ENCODE measurements at places on chromosomes 3 and 15.

DNA sequence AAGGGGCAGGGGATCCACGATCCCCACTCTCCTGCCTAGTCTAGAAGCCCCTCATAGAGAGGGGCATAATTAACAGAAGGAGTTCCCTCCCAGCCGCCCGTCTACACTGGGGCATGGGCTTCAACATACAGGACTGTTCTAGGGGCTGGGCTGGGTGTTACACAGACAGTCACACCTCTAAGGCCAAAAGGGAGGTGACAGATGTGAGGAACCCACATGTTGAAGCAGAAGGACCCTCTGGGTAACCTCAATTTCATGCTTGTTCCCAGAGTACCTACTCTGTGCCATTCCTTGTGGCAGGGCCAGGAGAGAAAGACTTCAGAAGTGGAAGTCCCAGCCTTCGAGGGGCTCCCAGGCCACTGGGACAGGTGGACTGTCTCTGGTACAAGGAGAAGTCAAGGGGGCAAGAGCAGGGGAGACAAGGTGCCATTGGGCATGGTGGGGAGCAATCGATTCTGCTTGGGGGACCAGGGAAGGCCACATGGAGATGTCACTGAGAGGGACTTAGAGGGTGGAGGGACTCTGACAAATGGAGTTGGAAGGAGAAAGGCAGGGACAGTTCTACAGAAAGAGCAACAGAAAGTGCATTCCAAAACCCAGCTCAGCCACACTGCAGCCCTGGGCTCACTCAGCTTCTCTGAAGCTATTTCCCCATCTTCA, 71.3 kb downstream of the CPN2 start:
- no peak for DNase-seq

DNA sequence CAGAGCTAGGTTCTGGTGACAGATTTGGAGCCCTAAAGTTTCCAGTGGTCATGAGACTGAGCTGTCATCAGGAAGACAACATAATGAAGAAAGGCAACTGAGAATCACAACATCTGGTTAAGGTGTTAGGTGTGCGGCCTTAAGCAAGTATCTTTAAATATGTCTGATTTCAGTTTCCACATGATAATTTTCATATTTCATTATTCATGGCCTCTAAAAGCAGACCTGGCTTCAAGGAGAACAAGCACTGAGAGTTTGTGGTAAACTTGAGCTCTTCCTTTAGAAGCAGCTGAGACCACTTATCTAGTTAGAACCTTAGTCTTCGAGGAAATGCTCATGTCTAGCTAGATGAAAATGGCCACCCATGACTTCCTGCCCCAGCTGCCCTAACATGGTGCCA, 25.7 kb upstream of the MYLK start:
- DNase-seq: no peak

- DNase-seq: no peak
Measured at GRCh38 chr15:67161412-67161811, 93.0 kb downstream of the AAGAB start.

DNA sequence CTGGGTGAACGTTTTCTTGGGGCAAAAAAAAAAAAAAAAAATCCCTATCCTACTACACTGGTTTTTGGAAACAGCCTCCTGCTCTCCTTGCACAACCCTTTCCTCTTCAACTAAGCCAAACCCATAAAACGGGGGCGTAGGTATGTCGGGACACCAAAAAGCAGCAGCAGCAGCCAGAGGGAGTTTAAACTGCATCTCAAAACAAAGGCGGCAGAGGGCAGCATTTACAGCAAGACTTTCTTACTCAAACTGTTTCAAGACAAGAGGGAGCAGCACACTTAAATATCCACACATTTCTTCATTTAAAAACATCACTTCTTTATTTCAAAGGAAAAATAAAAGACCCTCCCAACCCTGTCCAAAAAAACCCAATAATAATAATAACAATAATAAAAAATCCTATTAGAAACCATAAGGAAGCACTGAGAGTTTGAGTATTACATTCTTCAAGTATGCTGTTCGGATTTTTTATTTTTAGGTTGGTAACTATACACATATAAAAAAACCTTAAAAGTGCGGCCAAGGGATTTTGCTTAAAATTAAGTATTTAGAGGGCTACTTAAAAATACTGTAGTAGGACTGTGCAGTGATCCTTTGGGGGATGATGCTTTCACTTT, 43.9 kb upstream of the PLXND1 start:
- no peak for DNase-seq

GRCh38 chr15:42670451-42670850, 66.5 kb downstream of the CDAN1 start:
- no peak for DNase-seq

DNA sequence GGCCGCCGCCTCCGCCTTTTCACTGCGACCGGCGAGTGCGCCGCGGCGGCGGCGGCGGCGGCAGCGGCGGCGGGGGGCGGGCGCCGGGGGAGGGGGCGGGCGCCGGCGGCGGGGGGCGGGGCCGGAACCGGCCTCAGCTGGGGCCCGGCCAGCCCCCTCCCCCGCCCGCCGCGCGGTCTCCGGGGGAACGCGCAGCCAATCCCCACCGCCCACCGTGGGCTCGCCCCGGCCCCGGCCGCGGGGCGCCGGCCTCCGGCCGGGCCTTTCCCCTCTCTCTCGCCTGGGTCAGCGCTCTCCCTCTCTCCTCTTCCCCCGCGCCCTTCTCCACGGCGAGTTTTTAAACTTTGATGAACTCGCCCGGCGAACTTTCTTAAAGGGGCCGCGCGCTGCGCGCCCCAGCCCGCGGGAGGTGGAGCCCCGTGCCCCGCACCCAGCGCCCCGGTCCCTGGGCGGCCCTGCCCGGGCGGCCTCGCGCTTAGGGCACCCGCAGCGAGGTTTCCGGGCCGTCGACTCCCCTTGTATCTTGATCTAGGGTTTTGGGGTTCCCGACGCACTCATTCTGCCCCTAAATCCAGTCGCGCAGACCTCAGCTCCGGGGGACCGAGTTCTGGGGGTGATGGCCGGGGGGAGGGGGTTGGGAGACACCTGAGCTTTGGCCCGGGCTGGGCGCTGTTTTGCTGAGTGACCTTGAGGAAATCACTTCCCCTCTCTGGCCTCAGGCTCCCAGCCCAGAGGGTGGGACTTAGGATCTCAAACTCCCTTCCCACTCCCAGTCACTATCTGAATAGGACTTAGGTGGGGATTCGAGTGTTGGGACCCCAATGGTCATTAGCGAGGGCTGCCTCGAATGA, at the start of gene RBPMS2:
RBPMS2 (minus strand) TSS at position 39 of the 851 bp plus-strand sequence. CDS start 270 bp downstream, outside the sequence.
- DNase-seq: no peak

DNA sequence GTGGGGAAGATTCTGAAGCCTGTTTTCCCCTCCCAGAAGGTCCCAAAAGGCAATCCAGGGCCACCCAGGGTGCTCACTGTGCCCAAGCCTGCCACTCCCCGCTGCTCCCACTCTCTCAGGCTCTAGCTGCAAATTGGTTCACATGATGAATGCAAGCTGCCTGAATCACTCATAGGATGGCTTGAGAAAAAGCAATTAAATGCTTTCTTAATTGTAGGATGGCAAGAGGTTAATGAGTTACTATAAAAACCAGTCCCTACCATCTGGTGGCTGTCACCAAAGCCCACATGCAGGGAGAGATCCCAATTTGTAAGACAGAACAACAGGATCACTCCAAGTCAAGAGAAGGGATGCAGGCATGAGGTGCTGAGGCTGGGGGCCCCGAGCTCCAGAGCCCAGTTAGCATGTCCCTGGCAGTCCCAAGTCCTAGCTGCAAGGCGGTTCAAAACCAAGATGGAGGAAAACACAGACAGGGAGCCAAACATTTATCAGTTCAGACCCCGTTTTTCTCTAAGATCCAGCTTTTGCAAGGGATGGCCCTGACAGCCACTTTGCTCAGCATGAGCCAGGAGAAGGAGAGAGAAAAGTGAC, 207.1 kb downstream of the UACA start:
- DNase-seq: no peak

GRCh38 chr15:77831986-77832385, 199.3 kb upstream of the LINGO1 start:
- DNase-seq: no peak

DNA sequence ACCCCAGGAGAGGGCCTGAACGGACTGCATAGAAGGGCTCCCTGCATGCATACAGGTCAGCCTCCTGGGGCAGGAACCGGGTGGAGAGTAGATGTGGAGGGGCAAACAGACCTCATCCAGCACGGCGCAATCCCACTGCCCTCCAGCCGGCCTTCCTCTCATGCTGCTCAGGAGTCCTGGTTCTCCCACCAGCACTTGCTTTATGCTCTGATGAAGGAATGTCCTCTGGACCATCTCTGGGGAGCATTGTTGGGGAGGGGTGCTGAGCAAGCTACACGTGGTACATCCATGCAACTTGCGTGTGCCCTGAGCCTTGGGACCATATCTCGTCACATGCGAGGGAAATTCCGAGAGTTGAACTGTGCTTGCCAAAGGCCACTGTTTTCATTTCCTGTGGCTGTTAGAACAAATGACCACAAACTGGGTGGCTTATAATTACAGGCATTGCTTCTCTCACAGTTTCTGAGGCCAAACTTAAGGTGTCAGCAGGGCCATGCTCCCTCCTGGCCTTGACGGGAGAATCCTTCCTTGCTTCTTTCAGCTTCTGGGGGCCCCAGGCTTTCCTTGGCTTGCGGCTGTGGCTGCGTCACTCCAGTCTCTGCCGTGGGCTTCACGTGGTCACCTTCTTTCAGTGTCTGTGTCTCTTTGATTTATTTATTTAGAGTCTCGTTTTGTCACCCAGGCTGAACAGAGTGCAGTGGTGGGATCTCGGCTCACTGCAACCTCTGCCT, 12.2 kb downstream of the SELENOS start:
- DNase-seq: no peak

DNA sequence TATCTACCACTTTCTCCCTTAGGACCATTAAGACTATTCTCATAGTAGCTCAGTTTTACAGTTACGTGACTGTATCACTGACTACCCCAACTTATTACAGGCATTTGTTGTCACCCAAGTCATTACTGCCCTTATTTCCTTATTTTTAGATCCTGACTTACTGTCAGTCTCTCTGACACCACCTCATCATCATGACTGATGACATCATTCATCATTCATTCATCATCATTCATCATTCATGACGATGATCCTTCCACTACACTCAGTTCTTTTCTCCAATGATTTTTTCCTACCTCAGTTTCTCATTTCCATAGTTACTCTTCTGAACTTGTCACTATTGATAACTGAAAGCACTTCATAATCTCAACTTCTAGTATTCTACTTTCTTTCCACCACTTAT, 83.8 kb downstream of the ADAM10 start:
- no peak for DNase-seq

- DNase-seq: no peak
Measured at GRCh38 chr15:94421706-94422105, 190.3 kb downstream of the MCTP2 start.

DNA sequence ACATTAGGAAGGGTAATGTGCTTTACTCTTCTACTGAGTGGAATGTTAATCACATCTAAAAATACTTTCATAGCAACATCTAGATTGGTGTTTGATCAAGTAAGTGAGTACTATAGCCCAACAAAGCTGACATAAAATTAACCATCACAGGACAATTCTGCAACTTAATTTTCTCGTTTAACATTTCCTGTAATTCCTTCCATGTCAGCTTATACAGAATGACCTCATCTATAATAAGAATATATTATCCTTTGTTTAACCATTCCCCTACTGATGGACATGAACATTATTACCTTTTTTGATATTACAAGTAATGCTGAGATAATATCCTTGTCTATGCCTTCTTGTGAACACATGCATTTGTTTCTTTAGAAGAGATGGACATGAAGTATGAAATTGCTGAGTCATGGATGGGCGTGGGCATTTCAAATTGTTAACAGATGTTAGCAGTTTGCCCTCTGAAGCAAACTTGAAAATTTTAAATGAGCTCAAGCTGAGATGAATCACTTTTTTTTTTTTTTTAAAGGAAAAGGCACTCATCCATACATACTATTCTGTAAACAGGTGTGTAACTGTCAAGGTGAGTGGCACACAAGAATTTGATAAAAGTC, 85.1 kb downstream of the OXNAD1 start:
- no peak for DNase-seq

Measured in cerebellar nuclear complex (tissue), 1 donor.